ENCODE measurements at places on chromosomes 6 and 20.
A peak's percentile ranks its signal among the peaks of the same experiment; 100 is the strongest.

GRCh38 chr6:31737991-31738979 lies 1.5 kb upstream of the MSH5 start:
- peak; percentile 83 for DNase-seq

DNA sequence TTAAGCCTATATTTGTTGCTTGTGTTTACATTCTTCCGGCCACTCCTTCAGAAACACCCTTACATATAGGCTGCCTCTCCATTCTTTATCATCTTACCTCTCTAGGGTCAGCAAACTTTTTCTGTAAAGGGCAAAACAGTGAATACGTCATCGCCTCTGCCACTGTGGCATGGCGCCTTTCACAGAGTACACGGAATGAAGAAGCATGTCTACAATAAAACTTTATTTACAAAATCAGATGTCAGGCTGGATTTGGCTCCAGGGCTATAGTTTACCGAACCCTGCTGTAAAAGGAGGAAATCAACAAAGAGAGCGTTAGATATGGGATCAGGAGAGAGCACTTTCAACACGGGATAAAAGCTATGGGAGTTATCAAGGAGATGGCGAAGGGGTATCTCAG lies 9.3 kb upstream of the NCR2 start:
- no peak for DNase-seq

DNA sequence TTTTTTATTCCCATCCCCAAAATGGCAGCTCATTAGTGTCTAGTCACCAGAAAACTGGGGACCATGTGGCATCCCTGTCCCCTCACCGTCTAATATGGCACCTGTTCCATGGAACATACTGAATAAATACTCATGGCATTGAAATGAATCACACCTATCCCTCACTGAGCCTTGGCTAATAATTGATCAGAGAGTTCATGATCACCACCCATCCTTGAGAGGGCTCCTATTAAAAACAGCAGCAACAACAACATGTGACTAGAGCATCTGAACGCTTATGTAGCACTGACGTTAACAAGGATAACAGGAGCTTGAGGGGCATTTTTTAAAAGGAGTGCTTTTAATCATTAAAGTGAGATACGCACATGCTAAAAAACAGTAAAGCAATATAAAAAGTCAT lies 1111.6 kb upstream of the FLRT3 start:
- DNase-seq = no peak

DNA sequence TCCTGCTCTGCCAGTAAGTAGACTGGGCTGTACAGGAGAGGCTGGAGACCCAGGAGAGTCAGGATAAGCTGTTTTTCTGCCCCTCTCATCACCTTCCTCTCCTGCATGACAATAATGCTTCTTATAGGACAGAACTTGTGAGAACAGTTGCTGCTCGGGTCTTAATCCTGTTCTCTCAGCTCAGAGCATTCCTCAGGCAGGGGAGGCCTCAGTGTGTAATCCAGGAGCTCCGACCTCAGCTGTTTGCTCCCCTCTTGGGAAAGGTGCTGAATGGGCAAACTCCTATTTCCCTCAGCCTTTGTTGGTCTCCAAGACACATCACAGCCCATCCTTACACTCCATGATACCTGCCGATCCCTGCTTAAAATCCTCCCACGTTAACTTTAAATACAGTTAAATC lies 134.9 kb upstream of the LRFN2 start:
- DNase-seq = no peak

GRCh38 chr6:37257320-37257633 lies 295 bp upstream of the TBC1D22B start:
- no peak for DNase-seq

- no peak for DNase-seq
These were observed 15.1 kb upstream of the TMEM217 start for GRCh38 chr6:37272834-37273566.

DNA sequence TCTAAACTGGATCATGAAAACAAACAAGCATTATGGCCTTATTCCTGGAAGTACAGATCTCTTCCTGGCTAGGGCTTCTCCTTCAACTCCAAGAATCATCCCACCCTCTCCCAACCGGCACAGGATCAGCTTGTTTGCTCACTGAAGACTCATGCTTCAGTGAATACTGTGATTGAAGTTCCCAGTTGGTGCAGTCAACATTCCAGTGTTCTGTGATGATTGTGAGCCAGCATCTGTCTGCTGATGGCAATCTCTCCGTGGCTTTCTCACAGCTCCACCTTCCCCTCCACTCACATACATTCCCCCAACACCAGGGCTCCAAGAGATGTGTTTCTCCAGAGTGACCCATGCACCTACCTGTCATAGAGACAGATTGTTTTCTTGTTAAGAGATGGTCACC lies 421.3 kb upstream of the BTBD3 start:
- no peak for DNase-seq

- no peak for DNase-seq
These were observed 25.8 kb upstream of the ADGRF5 start for GRCh38 chr6:46947497-46947896.

DNA sequence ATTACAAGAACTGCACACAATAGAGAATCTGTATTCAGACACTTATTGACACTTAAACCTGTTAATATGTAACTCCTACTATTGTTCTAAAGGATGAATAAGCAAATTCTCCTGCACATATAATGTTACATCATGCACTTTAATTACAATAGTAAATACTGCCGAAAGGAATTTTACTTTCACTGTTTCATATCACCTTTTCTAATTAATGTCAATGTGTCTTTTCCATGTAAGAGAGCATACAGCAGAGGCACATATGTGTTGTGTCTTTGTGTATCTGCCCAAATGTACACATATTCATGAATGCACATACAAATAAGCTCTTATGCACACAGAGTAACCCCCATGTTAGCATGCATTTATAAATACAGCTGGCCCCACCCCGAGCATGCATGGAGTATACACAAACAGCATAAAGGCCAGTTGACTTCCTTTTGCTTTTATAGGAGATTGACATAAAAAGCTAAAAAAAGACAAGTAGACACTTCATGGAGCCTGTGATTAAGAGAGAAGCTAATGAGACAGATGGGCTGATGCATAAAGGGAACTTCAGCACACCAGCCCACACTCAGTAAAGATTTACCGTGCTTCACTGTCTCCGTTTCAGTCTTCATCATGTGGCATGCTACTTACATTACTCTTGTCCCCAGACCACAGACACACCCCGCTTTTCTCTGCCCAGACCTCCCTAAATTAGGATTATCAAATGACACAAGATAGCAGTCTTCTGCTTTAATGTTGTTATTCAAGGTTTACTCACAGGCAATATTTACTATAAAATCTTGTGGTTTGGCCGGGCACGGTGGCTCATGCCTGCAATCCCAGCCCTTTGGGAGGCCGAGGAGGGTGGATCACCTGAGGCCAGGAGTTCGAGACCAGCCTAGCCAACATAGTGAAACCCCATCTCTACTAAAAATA lies 184.6 kb downstream of the ATXN1 start:
- DNase-seq = no peak

DNA sequence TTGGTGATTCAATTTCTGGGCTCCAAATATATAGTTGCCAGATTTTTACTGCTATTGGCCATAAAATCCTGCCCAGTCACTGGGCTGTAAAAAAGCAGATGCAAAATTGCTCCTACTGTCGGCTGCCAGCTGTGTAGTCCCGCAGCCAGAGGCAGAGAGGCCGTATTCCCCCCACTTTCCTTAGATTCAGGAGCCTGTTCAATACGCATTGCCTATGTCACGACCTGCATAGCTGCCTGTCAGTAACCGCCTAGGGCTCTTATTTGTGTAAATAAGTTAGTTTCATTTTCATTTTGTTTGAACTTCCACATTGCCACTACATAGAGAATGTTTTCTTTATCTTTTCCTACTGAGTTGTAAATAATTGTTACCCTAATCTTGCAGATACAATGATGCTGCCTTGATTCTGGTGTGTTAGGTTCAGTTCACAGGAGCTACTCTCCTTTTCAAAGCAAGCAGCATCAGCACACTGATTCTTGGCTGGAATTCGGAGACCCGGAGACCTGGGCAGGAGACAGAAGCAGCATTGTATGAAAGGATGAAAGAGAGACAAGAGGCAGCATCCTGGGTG lies 46.0 kb upstream of the UST start:
- peak; percentile 43 for DNase-seq

DNA sequence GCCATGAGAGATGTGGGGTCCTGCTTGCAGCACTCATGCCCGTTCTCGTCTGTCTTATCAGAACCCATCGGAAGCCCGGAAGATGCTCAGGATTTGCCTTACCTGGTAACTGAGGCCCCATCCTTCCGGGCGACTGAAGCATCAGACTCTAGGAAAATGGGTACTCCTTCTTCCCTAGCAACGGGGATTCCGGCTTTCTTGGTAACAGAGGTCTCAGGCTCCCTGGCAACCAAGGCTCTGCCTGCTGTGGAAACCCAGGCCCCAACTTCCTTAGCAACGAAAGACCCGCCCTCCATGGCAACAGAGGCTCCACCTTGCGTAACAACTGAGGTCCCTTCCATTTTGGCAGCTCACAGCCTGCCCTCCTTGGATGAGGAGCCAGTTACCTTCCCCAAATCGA lies 8.3 kb downstream of the PI16 start:
- DNase-seq = peak; percentile 92

- no peak for DNase-seq
These were observed 21.6 kb downstream of the TCF15 start for GRCh38 chr20:588476-588875.

All from CD4-positive, alpha-beta T cell treated with Interleukin-10 for 1 hour (primary cell).